ENCODE measurements at places on chromosomes 5 and 9.

- DNase-seq = no peak
Measured at GRCh38 chr5:94463739-94464138, 154.7 kb downstream of the KIAA0825 start.

DNA sequence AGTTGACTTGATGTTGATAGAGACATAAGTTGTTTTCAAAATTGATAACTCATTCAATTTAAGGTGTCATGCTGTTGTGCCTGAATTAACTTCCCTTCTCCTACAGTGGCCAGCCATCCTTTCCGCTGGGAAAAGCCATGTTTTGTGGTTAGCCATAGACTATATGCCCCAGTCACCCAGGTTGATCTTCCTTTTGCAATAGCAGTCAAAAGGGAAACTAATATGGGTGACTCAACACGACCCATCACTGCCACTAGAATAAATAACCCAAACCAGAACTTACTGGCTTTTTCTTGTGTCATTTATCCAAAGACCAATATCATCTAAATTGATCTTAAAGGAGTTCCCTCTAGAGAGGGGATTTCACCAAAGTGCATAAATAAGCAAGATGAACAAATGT lies 87.4 kb downstream of the PTCD2 start:
- DNase-seq = no peak

- DNase-seq = peak; percentile 57
Measured at GRCh38 chr5:36305571-36306326, 4.0 kb upstream of the RANBP3L start.

DNA sequence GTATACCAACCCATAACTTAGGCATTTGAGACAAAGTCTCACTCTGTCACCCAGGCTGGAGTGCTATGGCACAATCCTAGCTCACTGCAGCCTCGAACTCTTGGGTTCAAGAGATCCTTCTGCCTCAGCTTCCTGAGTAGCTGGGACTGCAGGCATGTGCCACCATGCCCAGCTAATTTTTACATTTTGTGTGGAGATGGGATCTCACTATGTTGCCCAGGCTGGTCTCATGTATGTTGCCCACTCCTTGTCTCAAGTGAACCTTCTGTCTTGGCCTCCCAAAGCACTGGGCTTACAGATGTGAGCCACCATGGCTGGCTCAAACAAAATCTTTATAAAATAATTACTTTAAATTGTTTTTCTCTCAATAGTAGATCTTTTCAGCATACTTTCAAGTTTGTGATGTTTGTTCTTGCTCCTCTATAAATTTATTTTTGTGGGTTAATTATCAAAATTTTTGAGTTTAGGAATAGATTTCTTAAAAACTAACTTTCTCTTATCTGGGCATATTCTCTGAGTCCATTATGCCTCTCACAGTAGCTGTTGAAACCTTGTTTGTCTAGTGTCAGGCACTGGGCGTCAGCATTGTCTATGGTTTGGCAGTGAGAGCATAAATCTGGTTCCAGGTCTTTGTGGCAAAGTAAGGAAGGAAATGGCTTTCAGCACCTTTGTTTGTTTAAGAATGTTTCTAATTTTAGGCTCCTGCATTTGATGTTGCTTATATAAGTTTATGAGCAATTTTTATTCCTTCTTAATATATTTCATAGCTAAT lies 38.7 kb downstream of the NLN start:
- DNase-seq = no peak

GRCh38 chr9:70474413-70474812 lies 60.0 kb upstream of the KLF9 start:
- no peak for DNase-seq

DNA sequence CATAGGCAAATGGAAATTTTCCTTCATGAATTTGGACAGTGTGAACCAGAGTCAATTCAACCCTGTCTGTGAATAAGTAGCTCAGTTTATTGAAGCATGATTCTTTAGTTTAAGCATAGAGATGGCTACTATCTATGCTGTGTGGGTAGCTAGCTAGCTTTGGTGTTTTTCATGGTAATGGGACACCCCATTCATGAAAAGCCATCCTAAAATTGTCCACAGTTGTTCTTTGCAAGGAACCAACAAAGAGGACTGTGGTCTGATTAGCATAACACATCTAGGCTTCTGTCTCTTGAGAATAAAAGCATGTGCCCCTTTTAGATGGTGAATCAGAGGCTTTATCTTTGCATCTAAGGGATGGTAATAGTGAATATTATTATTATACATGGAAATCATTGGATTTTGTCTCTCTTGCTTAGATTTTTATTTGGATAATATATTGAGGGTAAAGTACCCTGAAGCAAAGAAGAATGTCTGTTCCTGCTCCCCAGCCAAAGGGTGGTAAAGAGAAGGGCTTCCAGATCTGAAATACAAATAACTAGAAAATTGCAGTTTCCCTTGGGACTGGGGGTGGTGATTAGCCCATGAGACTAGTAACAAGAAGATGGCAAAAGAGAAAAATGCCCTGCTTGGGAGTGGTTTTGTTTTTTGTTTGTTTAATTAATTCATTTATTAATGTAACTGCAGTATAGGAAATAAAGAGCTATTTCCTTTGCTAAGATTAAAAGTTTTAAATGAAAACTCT lies 624.2 kb upstream of the ZNF608 start:
- no peak for DNase-seq

- no peak for DNase-seq
Measured at GRCh38 chr5:83644301-83644700, 76.4 kb downstream of the HAPLN1 start.

- no peak for DNase-seq
Measured at GRCh38 chr9:93893899-93894690, 61.1 kb downstream of the BARX1 start.

- no peak for DNase-seq
Measured at GRCh38 chr5:15499528-15500324, at the start of gene FBXL7. TSS of gene FBXL7 (plus strand) at chr5:15500180.

DNA sequence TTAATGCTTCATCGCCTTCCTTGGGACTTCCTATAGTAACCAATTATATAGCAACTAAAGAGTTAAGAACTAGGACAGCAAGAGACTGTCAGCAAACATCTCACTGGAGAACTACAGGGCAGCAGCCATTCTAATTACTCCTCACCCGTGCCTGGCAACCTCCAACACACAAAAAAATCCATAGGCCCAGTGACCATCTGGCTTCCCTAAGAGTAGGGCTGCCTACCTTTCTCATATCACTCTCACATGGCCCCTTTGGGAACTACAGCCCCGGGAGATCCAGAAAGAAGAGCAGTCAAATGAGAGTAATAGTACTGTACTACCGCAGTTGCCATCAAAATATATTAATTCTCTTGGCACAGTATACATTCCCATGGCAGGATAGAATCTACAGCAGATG lies 5.7 kb downstream of the DCAF10 start:
- no peak for DNase-seq

DNA sequence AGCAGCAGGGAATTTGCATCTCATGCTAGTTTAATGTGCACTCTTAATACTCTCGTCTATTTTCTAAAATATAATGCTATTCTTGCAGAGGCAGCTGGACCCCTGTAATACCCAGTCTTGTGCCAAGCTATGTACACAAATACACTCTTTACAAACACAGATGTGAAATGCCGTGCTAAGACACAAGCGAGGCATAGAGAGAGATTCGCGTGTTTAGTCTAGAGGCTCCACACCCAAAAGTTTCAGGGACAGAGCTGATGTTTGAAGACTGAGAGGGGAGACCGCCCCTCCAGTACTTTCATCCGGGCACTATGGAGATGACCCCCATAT lies 1.2 kb downstream of the DPYSL3 start:
- DNase-seq = no peak

GRCh38 chr5:82074950-82075349 lies 103.1 kb downstream of the ATG10 start:
- DNase-seq = no peak

DNA sequence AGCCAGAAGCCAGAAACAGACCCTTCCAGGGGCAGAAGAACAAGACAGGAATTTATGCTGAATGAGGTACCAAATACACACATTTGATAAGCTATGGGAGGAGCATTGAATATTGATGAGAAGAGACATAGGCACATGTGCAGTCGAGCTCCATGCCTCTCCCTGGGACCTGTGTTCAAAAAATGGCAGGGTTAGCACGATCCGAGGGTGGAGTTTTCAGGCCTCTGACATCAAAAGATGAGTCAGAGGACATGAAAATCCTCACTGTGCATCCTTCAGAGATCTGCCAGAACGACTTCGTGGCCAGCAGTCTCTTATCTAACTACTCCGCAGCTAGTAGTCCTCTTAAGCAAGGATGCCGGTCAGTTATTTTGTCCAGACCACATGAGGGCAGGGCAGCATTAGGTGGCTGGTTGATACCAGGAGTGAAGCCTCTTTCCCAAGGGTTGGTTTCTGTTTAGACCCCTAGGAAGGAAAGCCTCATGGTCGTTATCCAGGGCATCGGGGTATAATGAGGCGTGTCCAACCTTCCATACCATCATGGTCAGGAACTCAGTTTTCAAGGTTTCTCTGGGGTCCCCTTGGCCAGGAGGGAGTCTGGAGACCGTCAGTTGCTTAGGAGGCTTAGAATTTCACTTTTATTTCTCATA lies 11.6 kb upstream of the CMBL start:
- DNase-seq = peak; percentile 65

- peak; percentile 54 for DNase-seq
Measured at GRCh38 chr9:125361837-125362531, 100.4 kb downstream of the GAPVD1 start.

GRCh38 chr9:68507806-68508145 lies 32.9 kb downstream of the TMEM252 start:
- DNase-seq = no peak

- DNase-seq = no peak
Measured at GRCh38 chr5:59597690-59598546, 295.6 kb downstream of the PDE4D start.

DNA sequence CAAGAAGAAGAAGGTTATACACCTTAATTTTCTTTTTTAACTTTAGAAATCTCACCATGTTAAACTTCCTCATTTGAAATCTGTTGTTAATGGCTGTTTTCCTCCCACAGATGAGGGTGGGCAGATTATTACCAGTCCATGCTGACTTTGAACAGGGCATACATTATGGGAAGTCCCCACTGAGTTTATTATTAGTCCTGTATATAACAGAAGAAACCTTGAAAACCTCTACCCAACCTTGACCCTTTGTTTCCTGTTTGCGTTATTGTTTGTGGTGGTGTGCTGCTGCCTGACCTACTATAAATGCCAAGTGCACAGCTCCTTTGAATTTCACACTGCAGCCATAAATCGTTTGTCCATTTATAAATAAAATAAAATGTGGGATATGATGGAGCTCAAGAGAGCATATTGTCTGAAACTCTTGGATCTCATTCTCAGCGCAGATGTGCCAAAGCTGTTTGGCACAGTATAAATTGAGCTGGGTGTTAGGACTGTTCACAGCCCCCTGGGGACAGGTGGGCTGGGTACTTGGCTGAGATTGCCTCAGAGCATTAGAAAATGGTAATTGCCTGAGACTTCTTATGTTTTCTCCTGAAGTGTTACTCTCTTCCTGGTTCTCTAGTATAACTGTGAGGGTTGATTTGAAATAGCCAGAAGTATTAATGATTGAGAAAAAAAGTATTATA lies 139.6 kb downstream of the SPATA31D1 start:
- DNase-seq = no peak

GRCh38 chr5:55021410-55021809 lies 2.6 kb upstream of the GZMK start:
- DNase-seq = no peak

- DNase-seq = no peak
Measured at GRCh38 chr9:130765137-130766020, 69.7 kb upstream of the ABL1 start.

DNA sequence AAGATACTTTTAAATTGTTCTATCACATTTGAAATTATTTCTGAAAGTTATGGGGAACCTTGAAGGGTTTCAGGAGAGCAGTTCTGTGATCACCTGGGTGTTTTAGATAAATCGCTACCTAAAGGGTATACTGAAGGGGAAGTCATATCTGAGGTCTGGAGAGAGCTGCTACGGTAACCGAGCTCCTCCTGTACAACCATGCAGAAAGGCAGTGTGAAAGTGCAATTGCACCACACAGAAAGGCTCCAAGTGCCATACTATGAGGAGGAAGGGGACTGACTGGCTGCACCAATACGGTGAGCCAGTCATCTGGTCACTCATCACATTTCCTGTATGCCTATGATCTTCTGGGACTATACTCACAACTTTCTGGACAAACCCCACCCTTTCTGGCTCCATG lies 241.4 kb upstream of the SLC24A2 start:
- DNase-seq = no peak

GRCh38 chr9:133732639-133733408 lies 5.3 kb downstream of the SARDH start:
- DNase-seq = no peak

DNA sequence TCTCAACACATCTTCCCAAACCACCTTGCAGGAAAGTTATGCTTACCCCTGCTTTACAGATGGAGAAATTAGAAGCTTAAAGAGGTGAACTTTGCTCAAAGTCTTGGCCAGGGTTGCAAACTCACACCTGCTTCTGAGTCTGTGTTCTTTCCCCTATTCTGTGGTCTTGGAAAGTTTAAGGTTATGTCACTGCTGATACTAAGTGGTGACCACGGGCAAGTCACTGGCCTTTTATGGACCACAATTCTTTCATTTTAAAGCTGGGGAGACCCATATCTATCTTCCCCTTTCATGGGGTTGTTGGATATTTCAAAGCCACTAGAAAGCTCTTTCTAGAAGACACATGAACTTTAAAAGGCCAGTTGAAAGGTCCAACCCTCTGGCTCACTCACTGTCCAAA lies 95.4 kb upstream of the KLF4 start:
- no peak for DNase-seq

- DNase-seq = no peak
Measured at GRCh38 chr5:150559088-150559487, 51.2 kb downstream of the NDST1 start.

- DNase-seq = no peak
Measured at GRCh38 chr5:58085800-58086199, 374.1 kb downstream of the PLK2 start.

DNA sequence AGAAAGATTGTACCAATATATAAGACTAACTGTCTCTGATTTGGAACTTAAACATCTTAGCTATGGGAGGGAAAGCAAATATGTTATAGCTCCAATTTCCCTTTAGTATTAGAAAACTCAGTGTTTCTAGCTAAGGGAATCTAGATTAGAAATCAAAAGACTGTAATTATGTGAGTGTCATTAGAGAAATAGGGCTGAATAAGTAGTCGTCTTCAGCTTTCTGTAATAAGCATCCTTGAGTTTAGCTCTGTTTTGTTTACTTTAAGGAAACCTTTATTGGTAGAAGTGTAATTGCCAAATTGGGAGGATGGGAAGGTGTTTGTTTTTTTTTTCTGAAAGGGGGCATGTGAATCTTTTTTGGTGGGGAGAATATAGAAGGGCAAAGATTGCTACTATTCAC lies 5.2 kb downstream of the DMXL1 start:
- DNase-seq = no peak

- no peak for DNase-seq
Measured at GRCh38 chr5:6082685-6083084, 295.7 kb downstream of the MED10 start.

GRCh38 chr5:137236252-137236651 lies 262.9 kb downstream of the SPOCK1 start:
- DNase-seq = no peak

GRCh38 chr5:108060340-108060739 lies 321.6 kb downstream of the FBXL17 start:
- DNase-seq = no peak

- peak; percentile 58 for DNase-seq
Measured at GRCh38 chr5:58043032-58043945, 416.6 kb downstream of the PLK2 start.

GRCh38 chr5:65769539-65769938 lies 47.5 kb downstream of the NLN start:
- no peak for DNase-seq

Measured in erythroblast (primary cell).